Frontal cortex (tissue), 4 donors: ENCODE measurements at places on chromosomes 3 and 15. TPM values are rescaled to one million over a fixed set of nuclear protein-coding genes. Genes with fewer than 3 reads are reported as not detected.

Gene PYGO1
- 45.2 TPM for total RNA-seq

Gene SUMF1
- total RNA-seq = 25.7 TPM

Gene SPATA12
- total RNA-seq = not detected

Gene SNX33
- 1.2 TPM for total RNA-seq

Gene THPO
- 0.41 TPM for total RNA-seq

- no peak for DNase-seq
Observed at GRCh38 chr3:183437666-183438564, 9.5 kb upstream of the MCF2L2 start.

GRCh38 chr15:67925182-67925581, 85.3 kb upstream of the RNU6-1 start:
- no peak for DNase-seq
